ENCODE measurements at places on chromosomes 4 and X. TPM values are rescaled to one million over a fixed set of nuclear protein-coding genes. Genes with fewer than 3 reads are reported as not detected.
A peak's percentile ranks its signal among the peaks of the same experiment; 100 is the strongest.

HTR2C gene
- not detected for total RNA-seq

CCKAR gene
- total RNA-seq: not detected

MAGEH1 gene
- 24.9 TPM for total RNA-seq

ZFX gene
- 28.1 TPM for total RNA-seq

DNA sequence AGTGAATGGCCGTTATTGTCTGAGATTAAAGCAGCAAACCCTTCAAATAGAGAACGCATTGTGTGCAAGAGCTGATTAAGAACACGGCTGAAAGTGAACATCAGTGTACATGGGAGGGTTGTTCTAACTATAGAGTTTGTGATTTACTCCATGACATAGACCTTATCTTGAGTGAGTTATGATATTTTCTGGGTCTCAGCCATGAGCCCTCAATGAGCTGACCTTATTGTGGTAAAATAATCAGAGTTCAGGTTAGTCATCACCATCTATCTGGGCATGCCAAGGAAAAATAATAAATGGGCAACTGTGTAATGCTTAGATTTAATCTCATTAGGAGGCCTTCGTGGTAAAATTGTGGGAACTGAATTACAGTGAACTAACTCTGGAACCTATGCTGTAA lies 33.2 kb upstream of the CLDN24 start:
- DNase-seq: peak; percentile 68
- peaks cover 7% of the 10 kb centered on the region for H3K27me3 ChIP-seq
- no peak overlapping the region for H3K4me3 ChIP-seq
- peaks cover 40% of the 10 kb centered on the region for H3K4me1 ChIP-seq

DNA sequence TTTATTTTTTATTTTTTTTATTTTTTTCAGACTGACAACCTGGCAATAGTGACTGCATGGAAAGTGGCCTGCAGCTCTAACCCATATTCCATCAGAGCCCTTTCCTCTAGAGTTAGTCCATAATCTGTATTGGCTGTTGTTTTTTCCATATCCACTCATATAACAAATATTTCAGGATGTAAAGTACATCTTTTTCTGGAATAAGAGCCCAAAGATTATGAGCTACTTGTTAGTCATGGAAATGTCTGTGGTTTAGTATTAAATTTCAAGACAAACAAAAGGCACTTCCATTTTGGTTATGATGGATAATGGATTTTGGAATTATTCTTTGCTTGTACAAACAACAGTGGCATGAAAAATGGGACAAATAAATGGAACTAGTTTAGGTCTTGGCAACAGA lies 296.0 kb upstream of the HS3ST1 start:
- H3K4me1 ChIP-seq: no peaks in the 10 kb centered on the region
- no peaks in the 10 kb centered on the region for H3K27me3 ChIP-seq
- H3K27ac ChIP-seq: no peak overlapping the region
- no peak overlapping the region for H3K4me3 ChIP-seq
- DNase-seq: peak; percentile 12
- H3K36me3 ChIP-seq: no peaks in the 10 kb centered on the region

DNA sequence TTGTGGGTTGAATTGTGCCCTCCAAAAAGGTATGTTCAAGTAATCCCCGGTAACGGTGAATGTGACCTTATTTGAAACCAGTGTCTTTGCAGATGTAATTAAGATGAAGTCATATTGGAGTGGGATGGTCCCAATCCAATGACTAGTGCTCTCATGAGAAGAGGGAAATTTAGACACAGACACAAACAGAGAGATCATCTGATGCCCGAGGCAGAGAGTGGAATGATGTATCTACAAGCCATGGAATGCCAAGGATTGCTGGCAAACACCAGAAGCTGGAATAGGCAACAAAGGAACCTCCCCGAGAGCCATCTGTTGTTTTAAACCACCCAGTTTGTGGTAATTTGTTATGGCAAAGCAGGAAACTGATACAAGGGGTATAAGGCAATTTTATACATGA lies 35.1 kb downstream of the RPS6KA3 start:
- no peak overlapping the region for H3K4me3 ChIP-seq
- H3K4me1 ChIP-seq: peaks cover 5% of the 10 kb centered on the region
- peaks cover 6% of the 10 kb centered on the region for H3K36me3 ChIP-seq
- no peaks in the 10 kb centered on the region for H3K27me3 ChIP-seq

DNA sequence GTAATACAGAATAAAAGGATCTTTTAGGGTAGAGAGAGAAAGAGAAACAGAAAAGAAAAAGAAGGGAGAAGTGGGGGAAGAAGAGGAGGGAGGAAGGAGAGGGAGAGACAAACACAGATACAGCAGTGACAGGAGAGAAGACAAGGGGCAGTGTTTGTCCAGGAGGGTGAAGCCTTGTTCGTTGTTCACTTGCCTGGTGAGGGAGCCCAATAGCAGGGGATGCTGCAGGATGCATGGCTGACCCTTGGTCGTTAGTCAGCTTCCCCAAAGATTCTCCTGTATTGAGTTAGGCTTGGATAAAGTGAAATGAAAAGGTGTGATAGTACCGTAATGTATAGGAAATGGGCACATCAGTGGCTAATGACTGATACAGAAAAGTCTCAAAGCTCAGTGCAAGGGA lies 403.7 kb downstream of the IL15 start:
- H3K4me1 ChIP-seq: peaks cover 82% of the 10 kb centered on the region
- H3K4me3 ChIP-seq: no peak overlapping the region
- no peaks in the 10 kb centered on the region for H3K27me3 ChIP-seq
- H3K27ac ChIP-seq: no peak overlapping the region

GRCh38 chr4:188841523-188841922 lies 702.3 kb downstream of the TRIML1 start:
- peaks cover 23% of the 10 kb centered on the region for H3K4me1 ChIP-seq
- H3K36me3 ChIP-seq: no peaks in the 10 kb centered on the region
- H3K4me3 ChIP-seq: peak overlapping the region; percentile 69
- no peak overlapping the region for H3K27ac ChIP-seq
- H3K27me3 ChIP-seq: no peaks in the 10 kb centered on the region

DNA sequence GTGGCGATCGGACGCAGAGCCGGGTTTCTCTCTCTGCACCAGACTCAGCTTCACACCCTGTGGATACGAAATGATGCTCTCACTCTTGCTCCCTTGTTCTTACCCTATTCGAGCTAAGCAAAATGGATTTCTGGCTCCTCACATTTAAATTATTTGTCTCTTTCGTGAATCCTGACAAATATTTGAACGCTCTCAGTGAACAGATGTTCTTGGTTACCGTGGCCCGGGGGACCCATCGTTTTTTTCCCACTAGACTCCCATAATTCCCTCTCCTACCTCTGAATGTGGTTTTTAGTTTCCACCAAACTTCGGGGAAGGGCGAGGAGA lies 630 bp downstream of the SMARCA5 start:
- H3K27me3 ChIP-seq: peaks cover 10% of the 10 kb centered on the region
- H3K36me3 ChIP-seq: peaks cover 27% of the 10 kb centered on the region
- peak overlapping the region; percentile 97 for H3K4me3 ChIP-seq
- H3K27ac ChIP-seq: peak overlapping the region; percentile 100
- H3K4me1 ChIP-seq: peaks cover 32% of the 10 kb centered on the region

DNA sequence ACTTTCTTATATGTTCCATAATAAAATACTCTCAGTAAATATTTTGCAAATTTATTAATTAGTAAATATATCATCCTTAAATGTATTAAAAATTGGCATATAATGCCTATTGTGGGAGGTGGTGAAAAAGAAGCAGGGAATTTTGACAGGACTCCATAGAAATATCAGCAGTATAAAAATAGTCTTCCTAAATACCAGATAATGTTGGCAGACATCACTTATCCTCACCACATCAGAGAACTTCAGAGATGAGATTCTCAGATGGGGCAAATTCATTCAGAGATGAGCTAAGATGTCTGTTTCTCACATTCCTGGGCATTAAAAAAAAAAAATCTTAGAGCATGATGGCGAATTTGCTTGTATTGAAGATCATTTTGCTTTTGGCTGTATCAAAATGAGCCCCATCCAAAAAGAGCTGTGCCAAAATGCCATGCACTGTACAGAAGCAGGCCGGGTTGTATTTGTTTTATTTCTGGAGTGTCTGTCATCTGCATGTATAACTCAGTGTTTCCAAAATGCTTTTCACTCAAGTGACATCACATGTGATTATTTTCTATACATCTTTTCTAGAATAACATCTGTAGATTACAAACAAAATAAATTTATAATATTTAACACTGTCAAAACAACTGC lies 41.7 kb downstream of the ATP8A1 start:
- H3K4me1 ChIP-seq: no peaks in the 10 kb centered on the region
- no peak overlapping the region for H3K4me3 ChIP-seq
- no peak for DNase-seq
- no peak overlapping the region for H3K27ac ChIP-seq

GRCh38 chr4:10013722-10014121 lies 7.6 kb downstream of the SLC2A9 start:
- H3K4me1 ChIP-seq: peaks cover 5% of the 10 kb centered on the region
- H3K36me3 ChIP-seq: no peaks in the 10 kb centered on the region
- H3K4me3 ChIP-seq: no peak overlapping the region
- H3K27ac ChIP-seq: no peak overlapping the region

Data from HFFc6 (cell line).